ENCODE measurements at places on chromosomes 2 and 18.

GRCh38 chr18:55106466-55106865 lies 147.2 kb upstream of the CCDC68 start:
- DNase-seq, result no peak

GRCh38 chr18:43620936-43621335 lies 343.6 kb upstream of the SYT4 start:
- DNase-seq, result no peak

GRCh38 chr2:73972846-73973245 lies 11.9 kb upstream of the TET3 start:
- DNase-seq, result no peak

DNA sequence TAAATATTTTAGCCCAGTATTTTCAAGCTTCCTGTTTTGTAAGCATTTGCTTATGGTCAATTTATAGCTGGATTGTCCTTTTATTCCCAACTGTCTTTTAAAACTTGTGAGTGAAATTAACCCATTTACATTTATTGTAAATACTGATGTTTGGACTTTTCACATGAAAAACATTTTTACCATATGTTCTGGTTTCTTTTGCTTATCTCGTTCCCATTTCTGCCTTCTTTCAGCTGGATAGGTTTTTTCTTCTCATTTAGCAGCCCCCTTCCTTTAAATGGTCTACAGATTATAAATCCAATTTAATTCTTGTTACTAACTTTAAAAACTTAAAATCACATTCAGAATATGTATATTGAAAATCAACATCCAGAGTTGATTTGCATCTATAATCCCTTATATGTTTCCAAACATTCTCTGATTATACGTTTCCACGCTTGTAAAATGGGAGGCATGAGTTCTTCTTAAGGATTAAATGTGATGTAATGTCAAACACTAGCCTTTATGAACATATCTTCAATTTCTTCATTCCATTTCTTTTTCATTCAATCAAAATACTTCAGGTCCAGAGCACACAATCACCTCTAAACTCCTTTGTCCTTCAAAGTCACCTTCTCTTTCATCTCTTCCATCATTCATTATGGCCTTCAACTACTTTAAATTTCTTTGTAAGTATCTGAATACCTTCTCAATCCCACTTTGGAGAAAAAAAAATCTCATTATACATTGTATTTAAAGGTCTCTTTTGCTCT lies 1.1 kb upstream of the KDM3A start:
- DNase-seq, result no peak

DNA sequence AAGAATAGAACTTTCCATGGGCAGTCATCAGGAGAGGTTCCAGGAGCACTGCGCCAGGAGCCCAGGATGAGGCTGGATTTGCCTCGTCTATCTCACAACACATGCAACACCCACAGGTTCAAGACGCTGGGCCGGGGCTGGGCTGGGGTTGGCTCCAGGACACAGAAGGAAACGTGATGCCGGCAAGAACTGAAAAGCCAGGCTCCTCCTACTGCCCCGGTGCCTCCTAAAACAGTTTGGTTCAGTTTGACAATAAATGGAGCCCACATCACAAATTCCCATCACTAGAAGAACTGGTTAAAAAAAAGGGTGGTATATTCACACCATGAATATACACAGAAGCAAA lies 75.9 kb downstream of the INHBB start:
- DNase-seq, result no peak

DNA sequence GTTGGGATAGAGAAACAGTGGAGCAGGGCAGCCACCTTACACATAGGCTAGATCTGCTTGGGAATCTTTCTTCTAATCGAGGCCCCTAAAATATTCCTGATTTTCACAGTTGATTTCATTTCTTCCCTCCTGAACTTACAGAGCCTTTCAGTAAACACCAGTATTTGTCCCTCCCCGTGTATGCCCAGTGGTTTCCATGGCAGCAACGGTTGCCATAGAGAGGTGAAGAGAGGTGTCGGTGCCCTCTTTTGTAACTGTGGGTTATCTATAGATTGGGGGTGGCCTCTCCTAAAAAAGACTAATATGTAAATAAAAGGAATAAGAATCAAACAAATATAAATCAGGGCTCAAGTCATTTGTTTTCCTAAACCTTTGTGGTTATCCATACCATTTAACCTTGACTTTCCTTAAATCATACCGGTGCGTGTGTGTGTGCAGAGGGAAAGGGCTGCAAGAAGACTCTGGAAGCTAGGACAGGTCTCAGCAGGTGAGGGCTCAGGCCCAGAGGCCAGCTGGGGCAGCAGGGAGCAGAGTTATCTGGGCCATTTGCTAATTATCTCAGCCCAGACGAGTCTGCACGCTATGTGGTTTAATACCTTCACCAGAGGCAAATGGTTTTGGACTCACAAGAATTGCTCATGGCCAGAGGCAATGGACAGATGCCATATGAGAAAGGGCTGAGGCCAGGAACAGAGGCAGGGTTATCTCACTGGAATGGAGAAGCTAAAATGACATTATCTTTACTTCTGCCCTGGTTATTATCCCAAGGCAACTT lies 35.5 kb downstream of the LIPG start:
- no peak for DNase-seq

GRCh38 chr18:56377231-56377630 lies 261.2 kb downstream of the TXNL1 start:
- DNase-seq, result no peak

- no peak for DNase-seq
Observed at GRCh38 chr2:158988501-158988900, 20.1 kb downstream of the TANC1 start.

- DNase-seq, result no peak
Observed at GRCh38 chr2:56410140-56410539, 226.3 kb downstream of the CCDC85A start.

DNA sequence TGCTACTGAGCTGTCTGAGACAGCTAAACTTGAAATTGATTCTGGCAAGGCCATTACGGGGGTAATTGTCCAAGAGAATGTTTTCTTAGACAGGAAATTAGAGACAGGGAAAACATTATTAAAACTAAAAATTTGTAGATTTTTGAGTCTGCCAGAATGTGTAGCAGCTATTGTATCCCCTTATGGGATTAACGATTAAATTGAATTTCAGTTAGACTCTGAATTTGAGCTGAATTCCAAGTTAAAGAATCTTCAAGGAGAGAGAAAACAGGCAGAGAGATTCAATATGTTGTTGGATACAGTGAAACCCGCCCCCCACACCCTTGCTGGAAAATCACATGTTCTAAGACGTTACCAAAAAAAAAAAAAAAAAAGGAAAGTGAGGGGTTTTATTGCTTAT lies 32.7 kb upstream of the CCDC68 start:
- DNase-seq, result no peak

GRCh38 chr2:181798022-181798421 lies 93.5 kb upstream of the ITPRID2 start:
- no peak for DNase-seq

DNA sequence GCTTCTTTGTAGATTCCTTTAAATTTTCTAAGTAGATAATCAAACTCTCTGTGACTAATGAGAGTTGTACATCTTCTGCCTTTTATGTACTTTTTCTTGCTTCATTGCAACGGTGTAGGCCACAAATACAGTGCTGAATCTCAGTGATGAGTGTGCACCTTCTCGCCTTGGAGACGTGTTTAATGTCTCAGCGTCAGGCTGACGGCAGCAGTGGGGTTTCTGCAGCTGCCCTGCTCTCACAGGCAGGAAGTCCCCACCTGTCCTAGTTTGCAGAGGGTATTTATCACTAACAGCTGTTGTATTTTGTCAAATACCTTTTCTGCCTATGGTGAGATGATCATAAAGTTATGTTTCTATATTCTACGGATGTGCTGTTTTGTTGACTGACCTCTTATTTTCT lies 13.3 kb downstream of the AGXT start:
- DNase-seq, result no peak

DNA sequence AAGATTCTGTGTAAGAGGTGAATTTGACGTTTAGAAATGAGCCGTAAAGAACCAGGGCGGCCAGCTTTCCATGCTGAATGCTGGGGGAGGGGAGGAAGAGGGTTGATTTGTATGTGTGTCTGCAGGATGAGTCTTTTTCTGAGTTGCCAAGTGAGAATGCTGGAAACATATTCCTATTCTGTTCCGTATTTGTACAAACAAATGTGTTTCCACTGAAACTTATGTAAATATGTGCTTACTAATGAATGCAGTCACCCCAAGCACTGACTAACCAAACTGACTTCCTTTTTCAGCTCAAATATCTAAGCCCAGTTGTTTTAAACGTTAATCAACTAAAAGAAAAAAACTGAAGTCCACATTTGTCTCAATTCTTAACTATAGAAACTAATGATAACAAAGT lies 74.9 kb upstream of the APCDD1 start:
- no peak for DNase-seq

- DNase-seq, result no peak
Observed at GRCh38 chr2:51027442-51027841, 4.5 kb downstream of the NRXN1 start.

- DNase-seq, result no peak
Observed at GRCh38 chr2:177129610-177130009, 83.0 kb upstream of the HNRNPA3 start.

GRCh38 chr2:101770726-101771125 lies 73.2 kb downstream of the MAP4K4 start:
- DNase-seq, result no peak

GRCh38 chr18:24333084-24333483 lies 64.5 kb downstream of the OSBPL1A start:
- no peak for DNase-seq

DNA sequence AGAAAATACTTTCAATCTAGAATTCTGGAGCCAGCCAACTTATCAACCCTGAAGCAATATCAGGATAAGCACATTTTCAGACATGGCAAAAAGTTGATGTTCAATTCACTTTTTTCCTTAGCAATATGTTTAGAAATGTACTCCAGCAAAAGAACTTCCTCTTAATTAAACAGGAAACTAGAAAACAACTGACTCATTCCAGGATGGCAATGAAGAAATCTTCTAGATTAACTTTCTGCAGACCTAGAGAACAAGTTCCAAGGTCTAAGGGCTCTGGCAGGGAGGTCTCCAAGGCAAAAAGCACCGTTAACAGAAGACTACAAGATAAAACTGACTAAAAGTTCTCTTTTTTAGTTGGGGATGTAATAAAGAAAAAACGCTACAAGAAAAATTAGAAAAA lies 69.2 kb upstream of the VWC2L start:
- DNase-seq, result no peak

DNA sequence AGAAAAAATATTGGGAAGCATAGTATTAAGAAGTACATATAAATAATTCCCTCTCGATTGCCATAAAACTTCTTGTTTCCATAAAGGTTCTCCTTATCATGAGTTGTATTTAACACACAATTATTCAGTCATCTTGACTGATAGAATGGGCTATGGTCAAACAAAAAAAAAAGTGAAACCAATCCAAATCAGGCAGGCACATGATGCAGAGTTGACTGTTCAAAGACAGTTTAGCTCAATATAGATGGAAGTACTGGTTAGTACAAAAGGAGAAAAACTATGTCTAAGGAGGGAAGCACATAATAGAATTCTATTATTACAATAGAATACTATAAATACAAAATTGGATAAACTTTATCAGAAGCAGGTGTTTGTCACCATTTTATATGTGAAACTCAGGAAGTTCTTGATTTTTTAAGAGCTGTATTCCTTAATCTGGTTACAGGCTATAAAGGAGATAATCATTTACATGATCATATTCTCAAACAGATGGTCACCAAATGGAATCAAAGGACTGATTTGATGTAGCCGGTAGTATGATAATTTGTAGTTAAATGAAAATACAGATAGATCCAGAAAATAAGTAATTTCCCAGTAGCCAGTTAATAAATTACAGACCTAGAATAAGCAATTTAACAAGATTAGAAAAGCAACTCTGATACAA lies 18.2 kb upstream of the CALCRL start:
- no peak for DNase-seq

DNA sequence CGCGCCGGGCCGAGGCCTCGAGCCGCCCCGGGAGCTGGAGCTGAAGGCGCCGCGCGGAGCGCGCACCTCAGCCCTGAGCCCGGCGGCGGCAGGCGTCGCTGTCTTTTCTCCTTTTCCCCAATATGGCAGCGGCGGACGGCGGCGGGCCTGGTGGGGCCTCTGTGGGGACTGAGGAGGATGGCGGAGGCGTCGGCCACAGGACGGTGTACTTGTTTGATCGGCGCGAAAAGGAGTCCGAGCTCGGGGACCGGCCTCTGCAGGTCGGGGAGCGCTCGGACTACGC lies 369 bp downstream of the SMCHD1 start:
- no peak for DNase-seq

GRCh38 chr18:66694852-66695251 lies 91.0 kb upstream of the CDH19 start:
- no peak for DNase-seq

DNA sequence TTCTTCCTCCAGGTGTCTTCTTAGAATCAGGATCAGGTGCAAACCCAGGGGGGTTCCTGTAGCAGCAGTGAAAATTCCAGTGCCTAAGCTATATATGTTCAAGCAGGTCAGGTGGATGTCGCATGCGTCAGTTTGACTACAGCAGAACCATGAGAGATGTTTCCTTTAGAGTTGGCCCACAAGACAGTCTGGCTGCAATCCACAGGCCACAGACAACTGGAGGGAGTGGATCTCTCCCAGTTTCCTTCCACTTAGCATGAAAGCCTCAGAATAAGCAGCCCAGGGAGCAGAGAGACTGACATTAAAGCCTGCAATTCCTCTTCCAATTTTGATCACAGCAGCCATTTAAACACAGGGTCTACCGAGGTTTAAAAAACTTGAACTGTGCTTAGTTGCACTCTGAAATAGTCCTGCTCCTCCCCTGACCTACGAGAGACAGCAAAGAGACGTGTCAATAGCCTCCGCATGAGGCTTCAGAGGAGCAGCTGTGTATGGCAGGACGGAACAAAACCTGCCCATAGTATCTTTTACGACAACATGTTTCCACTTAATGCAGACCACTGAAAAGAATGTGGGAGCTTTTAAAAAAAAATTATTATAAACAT lies 988 bp upstream of the KCNE4 start:
- no peak for DNase-seq

DNA sequence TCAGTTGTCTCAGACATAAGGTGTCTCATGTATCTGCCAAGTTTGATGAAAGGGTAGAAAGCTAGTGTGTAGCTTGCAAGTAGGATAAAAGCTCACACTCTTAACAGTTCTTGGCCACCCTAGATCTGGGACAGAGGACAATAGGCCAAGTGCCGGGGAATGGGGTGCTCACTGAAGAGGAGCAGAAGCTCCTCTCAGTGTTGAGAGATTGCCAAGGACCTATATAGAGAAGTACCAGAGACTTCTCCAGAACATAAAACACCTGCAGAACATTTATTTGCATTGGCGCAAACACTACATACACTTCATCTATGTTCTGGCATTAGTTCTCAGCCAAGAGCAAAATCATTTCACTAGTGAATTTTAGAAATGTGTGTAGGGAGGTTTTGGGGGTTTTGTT lies 2.9 kb upstream of the GTF3C3 start:
- no peak for DNase-seq

GRCh38 chr2:119242276-119243119 lies 18.9 kb downstream of the STEAP3 start:
- no peak for DNase-seq

DNA sequence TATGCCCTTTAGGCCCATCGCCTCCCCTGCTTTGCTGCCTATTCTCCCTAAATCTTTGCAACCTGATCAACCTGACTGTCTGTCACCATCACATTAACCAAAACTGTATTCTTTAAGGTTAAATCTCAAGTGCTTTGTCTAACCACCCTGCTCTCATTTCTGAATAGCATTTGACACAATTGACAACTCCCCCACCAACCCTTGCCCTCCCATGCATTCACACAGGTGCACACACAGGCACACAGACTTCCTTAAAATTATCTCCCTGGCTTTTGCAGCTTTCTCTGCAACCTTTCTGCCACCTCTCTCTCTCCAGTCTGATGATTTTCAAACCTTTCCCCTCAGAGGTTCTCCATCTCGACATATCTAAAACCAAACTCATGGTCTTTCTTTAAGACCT lies 64.6 kb upstream of the ST8SIA3 start:
- DNase-seq, result no peak

GRCh38 chr2:236847538-236848263 lies 238.0 kb upstream of the COPS8 start:
- no peak for DNase-seq
